ENCODE measurements at places on chromosomes 1 and 21. TPM values are rescaled to one million over a fixed set of nuclear protein-coding genes. Genes with fewer than 3 reads are reported as not detected.

Gene MCL1
- polyA plus RNA-seq, result 126 TPM

Gene TSPAN1
- polyA plus RNA-seq, result 0.54 TPM

Gene IL12RB2
- 1.0 TPM for polyA plus RNA-seq

Gene DPH2
- 18.6 TPM for polyA plus RNA-seq

Gene H3-3A
- 555 TPM for polyA plus RNA-seq
